Testis (tissue), 5 donors: ENCODE measurements at places on chromosomes 3 and 15. TPM values are rescaled to one million over a fixed set of nuclear protein-coding genes. Genes with fewer than 3 reads are reported as not detected.

Gene C3orf22
- total RNA-seq, result 33.0 TPM

Gene P2RY13
- 0.31 TPM for total RNA-seq

Gene SAXO2
- 22.1 TPM for total RNA-seq

DNA sequence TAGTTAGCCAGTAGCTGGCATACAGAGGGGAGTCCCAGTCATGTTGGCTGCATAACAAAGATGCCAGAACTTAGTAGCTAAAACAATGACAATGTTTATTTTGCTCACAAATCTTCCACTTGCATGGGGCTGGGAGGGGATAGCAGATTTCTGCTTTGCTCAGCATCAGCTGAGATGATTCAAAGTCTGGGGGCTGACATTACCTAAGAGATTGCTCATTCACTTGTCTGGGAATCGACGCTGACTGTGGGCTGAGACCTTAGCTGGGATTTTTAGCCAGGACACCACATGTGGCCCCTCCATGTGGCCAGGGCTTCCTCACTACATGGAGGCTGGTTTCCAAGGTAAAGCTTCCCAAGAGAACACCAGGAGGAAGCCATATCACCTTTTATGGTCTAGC is 12.7 kb upstream of the CFAP100 start:
- DNase-seq, result no peak

GRCh38 chr3:127762077-127762786 is 60.1 kb downstream of the MGLL start:
- DNase-seq, result peak; percentile 64

DNA sequence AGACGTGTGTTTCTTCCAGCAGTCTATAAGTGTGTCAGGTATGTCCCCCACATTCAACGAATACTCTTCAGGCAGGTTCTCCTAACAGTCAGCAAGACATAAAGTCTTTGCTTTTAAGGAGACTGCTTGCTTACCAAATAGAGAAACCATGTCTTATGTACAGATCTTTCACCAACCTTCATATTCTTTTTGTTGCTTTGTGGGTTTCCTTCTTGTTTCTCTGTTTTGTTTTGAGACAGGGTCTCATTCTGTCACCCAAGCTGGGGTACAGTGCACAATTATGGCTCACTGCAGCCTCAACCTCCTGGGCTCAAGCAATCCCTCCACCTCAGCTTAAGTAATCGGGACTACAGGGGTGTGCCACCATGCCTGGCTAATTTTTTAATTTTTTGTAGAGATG is 14.3 kb downstream of the DYNC1LI1 start:
- DNase-seq, result no peak

DNA sequence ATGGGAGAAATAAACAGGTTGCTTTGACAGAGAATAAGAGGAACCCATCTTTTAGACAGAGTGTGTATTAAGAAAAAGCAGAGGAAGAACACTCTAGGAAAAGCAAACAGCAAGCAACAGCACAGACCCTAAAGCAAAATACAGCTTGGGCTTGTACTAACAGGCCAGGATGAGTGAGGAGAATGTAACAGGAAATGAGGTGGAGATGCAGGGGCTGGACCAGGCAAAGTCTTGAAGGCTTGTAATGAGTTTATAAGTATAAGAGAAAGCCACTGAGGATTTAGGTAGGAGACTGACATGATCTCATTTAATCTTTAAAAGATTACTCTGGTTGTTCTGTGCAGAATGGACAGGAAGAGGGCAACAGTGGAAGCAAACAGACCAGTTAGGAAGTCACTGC is 4.9 kb downstream of the UBR1 start:
- no peak for DNase-seq

GRCh38 chr3:39318301-39318700 is 11.2 kb upstream of the CCR8 start:
- DNase-seq, result no peak

DNA sequence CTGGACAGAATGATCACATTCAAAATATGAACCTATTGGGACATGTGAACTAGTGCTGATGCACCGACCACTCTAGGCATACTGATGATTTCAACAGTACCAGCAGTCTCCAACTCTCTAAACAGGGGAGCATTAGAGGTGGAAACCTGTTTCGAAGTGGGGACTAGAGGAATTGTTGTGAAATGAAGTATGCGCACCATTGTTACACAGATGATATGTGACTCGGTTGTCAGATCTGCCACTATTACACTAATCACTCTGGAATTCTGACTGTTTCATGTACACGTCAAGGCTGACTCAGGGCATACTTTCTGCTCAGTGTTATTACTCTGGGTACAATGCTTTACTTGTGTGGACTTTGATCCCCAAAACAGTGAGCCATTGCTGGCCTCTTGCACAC is 198.2 kb upstream of the UBE2E2 start:
- DNase-seq, result no peak

DNA sequence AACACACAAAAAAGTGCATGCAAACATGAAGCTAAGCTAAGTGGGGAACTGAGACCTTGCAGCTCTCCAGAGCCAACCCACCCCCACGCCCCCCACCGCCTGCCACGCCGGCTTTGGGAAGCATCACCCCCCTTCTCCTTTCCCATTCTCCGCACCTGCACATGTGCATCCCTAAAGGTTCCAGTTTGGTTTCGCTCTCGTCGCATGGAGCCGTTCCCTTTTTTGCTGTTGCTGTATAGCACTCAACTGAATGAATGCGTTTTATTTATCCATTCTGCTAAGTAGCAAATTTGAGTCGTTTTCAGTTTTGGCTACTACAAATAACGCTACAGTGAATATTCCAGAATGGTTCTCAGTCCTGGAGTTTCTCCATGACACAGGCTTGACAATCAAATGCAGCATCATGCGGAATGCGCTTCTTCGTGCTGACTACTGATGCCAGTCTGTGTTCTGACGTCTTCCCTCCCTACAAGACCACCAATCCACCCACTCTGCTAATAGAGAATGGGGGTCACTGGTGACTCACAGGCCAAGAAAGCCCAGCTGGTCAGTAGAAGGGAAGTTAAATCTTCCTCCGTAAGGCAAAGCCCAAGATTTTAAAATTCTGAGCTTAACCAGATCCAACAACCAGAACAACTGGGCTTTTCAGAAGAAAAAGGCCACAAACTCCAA is 115.3 kb downstream of the XXYLT1 start:
- DNase-seq, result no peak
